Stimulated activated CD4-positive, alpha-beta T cell treated with anti-CD3 and anti-CD28 coated beads, Interleukin-15, amount 100 ng/mL, for 24 hours (primary cell): ENCODE measurements at places on chromosomes 2 and 18.

DNA sequence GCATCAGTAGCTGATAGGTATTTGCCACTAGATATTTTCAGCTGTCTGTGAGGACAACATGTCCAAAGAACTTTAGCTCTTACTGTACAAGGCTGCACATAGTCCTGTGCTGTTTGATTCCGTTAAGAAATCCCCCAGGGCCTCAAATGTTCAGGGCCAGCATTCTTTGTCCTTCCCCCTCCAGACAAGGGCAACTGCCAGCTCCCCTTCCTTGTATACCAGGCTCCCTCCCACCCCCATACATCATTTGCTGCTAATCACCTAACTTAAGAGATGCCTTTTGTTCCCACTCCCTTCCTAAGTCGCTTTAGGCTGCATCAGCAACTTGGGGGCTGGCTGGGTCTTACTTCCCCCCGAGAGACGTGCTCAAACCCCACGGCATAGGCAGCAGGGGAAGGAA, 138.7 kb downstream of the CDH20 start:
- DNase-seq, result no peak

DNA sequence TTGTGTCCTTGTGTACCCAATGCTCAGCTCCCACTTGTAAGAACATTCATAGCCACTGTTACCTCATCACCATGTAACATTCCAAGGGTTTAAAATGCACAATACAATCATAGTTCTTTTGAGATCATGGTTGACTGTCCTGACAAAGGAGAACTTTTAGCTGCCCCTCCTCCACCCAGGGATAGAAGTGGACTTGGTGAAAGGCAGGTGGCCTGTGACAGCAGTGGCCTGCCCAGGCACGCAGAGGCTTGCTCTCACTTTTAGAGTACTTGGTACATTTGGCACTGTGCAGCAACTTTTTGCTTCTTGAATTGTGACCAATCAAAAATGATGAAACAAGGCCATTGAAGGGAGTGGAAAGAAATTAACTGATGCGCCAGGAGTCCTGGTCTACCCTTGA, 108.7 kb downstream of the ANKRD44 start:
- DNase-seq, result no peak

DNA sequence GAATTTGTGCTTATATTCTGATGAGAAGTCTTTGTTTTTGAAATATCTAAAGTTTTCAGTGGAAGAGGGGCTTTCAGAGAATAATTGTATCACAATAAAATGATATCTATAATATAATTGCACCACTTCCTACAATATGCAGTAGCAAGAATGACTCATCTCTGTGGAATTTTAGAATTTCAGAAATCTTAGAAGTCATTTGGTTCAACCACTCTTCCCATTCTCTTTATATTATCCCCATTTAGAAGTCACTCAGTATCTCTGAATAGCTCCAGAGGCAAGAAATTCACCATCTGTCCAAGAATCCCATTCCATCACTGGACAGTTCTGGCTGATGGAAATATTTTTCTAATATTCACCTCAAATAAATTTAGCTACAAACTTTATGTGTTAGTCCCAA, 59.3 kb upstream of the CCDC68 start:
- no peak for DNase-seq

GRCh38 chr2:65710779-65711295, 278.4 kb upstream of the SPRED2 start:
- no peak for DNase-seq

DNA sequence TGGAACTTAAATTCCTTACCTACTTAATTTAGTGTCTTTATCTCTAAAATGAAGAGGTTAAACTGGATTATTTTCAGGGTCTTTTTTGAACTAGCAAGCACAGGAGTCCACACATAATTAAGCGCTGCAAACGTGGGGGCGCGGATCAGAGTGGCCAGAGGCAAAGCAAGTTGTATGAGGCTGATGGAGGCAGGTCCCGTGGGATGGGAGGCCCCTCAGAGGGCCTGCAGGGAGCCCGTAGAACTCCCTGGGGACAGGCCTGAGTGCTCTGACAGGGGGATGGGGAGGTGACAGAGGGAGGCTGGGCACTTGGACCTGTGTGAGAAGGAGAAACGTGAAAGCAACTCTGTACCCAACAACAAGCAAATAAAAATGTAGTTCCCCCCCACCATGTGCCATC, 177.8 kb downstream of the ACKR3 start:
- no peak for DNase-seq

DNA sequence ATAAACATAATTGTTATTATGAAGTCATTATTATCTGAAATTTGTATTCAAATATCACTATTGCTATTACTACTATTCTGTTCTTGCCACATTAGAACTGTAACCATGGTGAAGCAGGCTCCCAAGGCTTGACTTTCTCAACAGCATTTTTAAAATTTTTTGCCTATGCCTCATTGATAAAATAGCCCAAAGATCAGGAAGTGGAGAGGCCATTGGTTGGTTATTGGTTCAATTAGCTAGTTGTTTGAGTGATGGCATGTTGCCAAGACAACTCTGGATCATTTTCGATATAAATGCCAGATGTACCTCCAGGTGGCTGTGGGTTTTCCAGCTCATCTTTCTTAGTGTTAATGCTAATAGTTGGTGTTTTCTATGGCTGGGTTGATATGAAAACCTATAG, 513.5 kb downstream of the TRIB2 start:
- no peak for DNase-seq

- DNase-seq, result peak; percentile 52
Observed at GRCh38 chr2:10303181-10303693, 533 bp downstream of the HPCAL1 start.

DNA sequence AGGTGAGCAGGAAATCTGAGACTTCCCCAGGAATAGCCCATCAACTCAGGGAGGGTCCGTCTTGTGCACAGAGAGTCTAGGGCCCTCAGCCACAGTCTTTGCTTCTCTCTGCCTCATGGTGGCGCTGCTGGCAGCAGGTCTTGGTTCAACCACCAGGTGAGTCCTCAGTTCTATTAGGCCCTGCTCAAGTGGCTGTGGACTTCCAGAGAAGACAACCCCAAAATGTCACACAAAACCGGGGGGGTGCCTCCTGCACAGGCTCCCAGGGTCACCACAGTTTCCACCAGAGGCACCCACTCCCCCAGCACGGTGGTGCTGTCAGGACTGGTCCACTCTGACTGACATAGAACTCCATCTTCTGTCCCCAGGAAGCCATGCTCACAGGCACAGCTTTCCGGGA, 2.4 kb upstream of the CHRNG start:
- no peak for DNase-seq

GRCh38 chr18:54679318-54680149, 88.5 kb downstream of the DYNAP start:
- no peak for DNase-seq

- no peak for DNase-seq
Observed at GRCh38 chr18:34971313-34971712, 69.9 kb upstream of the MAPRE2 start.

DNA sequence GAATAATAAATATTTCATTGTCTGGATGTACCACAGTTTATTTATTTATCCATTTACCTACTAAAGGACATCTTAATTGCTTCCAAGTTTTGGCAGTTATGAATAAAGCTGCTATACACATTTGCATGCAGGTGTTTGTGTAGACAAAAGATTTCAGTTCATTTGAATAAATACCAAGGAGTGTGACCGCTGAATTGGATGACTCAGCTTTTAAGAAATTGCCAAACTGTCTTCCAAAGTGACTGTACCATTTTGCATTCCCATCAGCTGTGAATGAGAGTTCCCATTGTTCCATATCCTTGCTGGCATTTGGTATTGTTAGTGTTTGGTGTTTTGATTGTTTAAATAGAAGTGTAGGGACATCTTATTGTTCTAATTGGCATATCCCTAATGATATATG, 36.2 kb upstream of the FMNL2 start:
- DNase-seq, result no peak

DNA sequence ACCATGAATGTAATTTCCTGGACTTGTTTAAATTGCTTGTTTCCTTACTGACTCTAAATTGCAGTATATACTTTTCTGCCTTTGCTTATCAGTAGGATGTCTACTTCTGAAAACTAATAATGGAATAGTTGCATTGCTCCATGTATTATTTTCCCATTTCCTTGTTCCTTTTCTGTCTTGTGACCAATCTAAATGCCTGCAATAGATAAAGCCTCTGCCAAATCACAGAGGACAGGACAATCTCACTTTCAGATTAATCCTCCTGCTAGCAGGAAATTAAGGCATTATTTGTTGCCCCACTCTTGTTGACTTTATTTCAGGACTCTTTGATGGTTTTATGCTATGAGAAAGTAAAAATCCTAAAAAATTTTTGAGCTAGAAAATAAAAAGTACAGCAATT, 4.7 kb upstream of the ESCO1 start:
- DNase-seq, result no peak

DNA sequence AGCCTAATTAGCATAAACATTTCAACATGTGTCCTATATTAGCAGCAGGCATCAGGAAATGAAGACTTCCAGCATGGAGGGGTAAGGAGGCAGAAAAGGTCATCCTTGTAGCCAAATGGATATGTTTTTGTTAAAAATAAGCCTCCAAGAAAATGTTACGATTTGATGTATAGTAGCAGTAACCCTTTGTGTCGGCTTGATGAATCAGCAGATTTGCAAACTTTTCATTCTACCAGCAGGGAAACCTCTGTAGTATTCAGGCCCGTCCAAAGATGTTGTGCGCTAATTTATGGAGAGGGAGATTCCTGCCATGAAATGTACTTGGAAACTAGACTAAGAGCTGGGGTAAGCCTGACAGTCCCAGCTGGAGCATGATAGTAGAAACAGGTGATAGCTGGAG, 780.8 kb upstream of the KLHL29 start:
- DNase-seq, result no peak

DNA sequence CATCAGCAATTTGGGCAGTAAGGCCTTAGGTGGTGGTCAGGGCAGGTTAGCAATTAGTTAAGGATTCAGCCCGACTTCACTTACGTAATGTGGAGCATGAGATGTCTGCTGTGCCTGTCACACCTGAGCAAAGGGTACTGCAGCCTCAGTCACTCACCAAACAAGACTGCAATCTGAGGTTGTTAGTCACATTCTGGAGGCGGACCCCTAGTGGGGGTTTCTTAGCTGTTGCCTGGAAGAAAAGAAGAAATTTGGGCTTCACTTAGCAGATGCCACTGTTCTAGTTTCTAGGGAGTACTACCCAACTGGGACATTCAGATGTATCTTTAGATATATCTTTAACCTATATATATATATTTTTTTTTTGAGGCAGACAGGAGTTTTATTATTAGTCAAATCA, 529.9 kb downstream of the SLC4A3 start:
- no peak for DNase-seq
